ENCODE measurements at places on chromosomes 4 and X. TPM values are rescaled to one million over a fixed set of nuclear protein-coding genes. Genes with fewer than 3 reads are reported as not detected.

DNA sequence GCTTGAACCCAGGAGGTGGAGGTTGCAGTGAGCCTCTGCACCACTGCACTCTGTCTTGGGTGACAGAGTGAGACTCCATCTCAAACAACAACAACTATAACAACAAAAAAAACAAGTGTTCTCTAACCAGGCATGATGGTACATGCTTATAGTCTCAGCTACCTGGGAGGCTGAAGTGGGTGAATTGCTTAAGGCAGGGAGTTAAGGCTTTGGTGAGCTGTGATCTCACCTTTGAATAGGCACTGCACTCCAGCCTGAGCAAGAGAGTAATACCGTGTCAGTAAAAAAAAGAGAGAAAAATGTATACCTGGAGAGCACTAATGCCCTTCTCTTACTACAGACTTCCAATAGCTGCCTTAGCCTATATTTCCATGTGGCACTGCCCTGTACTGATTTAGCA lies 18.9 kb upstream of the USP9X start:
- DNase-seq: no peak

DNA sequence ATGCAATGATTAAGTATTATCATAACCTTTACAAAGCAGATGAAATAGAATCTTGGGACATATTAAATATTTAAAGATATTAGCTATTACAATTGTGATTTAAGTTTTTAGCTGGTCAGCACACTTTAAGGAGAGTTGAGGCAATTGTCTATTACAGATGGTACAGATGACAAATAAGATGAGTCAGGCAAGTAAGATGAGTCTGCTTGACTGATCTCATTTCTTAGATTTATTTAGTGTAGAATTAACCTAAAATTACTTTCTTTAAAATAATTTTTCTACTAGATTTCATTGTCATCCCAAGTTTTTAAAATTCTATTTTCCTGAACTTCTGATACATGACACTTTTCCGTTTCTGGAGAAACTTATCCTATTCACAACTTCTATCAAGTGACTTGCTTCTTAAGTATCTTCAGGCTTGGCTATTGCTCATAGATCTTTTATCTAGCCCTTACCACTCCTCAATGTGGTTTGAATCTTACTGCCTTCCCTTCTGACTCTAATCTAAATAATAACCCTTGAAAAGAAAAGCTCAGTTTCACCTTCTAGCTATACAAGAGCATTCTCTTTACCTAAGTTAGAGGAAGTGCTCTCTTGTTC lies 32.9 kb downstream of the CXCL1 start:
- no peak for DNase-seq

DNA sequence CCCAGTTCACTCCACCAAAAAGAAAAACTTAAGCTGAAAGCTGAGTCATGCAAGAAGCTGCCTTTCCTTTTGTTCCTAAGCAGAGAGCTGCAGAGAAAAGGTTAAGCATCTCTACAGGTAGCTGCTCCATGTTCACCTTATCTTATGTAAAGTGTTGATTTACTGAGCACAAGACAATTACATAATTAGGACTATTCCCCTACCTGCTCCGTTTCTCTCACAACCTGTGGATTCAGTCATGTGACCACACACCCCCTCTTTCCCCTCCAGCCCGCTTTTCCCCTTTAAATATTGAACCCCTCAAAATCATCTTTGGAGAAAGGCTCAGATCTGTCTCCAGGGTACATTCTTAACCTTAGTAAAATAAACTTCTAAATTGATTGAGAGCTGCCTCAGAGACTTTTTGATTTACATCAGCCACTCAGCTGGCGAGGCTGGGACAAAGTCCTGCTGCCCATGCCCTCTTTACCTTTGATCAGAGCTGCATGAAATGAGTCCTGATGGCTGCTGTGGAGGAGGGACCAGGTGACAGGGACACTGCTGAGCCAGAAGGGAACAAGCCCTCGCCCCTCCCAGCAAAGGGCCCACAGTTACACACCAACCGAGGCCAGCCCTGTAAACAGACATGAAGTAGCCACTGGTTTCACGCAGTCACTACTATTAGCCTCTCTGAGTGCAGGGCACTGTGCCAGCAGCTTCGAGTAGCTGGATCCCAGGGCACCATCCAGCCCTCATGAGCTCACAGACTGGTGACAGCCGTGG lies 53.9 kb upstream of the C4orf50 start:
- DNase-seq: peak; percentile 31

Gene ALAS2
- total RNA-seq: not detected

Gene F8A1
- 5.0 TPM for total RNA-seq

Gene CABS1
- total RNA-seq: not detected

Gene CCDC149
- 5.5 TPM for total RNA-seq
